GM13977 (cell line): ENCODE measurements at places on chromosomes 1 and 21.
A peak's percentile ranks its signal among the peaks of the same experiment; 100 is the strongest.

- DNase-seq = no peak
Measured at GRCh38 chr1:201714542-201715329, 114.2 kb upstream of the IPO9 start.

- DNase-seq = peak; percentile 36
Measured at GRCh38 chr1:245984390-245985155, 522.5 kb downstream of the SMYD3 start.

GRCh38 chr1:117240547-117240946 lies 29.8 kb upstream of the VTCN1 start:
- DNase-seq = no peak

DNA sequence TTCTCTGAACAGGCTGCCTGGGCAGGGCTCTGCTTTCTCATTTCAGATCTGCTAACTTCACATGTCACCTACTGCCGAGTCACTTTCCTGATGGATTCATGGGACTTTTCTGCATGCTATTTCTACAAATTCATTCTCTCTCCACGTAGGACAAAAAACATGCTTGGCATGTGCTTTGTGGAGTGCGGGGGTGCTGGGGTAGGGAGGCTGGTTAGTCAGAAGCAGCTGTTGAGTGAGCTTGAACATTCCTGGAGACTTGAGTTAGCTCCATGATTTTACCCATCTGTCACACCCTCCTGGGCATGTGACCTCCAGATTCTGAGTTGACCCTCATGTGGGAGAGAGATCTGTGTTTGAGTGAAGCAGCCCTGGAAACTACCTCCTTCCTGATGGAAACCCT lies 71.4 kb downstream of the UCK2 start:
- DNase-seq = no peak

DNA sequence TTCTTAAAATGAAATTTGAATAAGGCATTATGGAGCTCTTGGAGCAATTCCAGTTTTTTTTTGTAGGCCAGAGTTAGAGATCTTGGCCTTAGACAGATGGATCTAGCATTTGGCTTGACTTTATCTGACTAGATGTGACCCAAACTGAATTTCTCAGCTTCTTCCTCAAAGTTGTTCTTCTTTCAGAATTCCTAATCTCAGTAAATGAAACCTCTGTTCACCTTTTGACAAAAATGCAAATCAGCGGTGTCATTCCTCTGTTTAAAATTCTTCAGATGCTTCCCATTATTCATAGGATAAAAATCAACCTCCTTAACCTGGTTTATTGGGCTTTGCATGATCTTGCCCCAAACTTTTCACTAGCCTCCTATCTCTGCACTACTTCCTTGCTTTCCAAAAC lies 177.6 kb downstream of the RASAL2 start:
- no peak for DNase-seq

DNA sequence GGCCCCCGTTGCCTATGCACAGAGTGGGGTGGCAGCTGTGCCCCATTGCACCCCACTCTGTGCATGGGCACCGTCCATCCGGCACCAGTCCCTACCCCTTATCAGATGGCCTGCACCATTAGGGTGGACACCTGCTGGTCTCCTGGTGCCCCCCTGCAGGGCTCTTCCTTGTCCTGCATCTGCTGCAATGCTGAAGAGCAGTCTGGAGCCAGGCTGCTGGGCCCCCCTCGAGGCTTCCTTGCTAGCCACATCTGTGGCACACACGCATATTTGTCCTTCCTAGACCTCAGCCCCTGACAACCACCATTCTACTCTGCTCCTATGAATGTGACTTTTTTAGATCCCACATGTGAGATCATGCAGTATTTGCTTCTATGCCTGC lies 56.4 kb downstream of the COL18A1 start:
- no peak for DNase-seq

DNA sequence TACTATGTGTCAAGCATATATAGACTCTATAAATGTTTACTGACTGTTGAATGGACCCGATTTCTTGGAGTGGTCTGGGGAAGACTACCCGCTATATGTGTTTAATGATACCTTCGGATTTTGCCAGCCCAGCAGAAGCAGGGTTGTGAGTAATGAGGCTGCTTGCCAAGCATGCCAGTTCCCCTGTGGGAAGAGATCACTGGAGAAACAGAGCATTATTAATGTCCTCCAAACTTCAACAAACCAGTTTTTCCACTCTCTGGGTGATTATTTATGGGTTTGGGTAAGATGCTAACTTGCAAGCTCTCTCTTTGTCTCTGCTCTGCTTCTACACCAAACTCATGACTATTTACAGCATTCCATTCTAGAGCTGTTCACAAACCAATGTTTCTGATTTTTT lies 25.1 kb upstream of the PHGDH start:
- no peak for DNase-seq

GRCh38 chr1:234474375-234474774 lies 4.6 kb downstream of the TARBP1 start:
- no peak for DNase-seq

- no peak for DNase-seq
Measured at GRCh38 chr1:185166106-185166505, 9.1 kb downstream of the SWT1 start.

GRCh38 chr1:6860401-6860800 lies 75.1 kb downstream of the CAMTA1 start:
- no peak for DNase-seq

DNA sequence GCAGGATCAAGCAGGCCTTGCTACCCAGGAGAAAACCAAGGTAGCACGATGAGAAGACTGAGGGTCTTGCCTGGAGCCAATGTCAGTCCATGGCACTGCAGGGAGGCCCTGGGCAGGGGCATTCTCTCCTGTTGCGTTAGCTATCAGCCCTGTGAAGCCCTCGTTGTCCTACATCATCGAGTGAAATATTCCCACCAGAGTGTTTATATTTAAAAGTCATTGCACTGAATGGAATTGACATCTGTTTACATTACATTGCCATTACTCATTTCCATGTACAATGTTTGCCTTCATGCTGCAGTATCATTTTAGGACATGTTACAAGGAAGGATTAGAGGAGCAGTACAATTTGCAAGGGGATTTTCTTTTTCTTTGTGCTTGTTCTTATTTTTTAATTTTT lies 243.9 kb downstream of the KAZN start:
- no peak for DNase-seq

DNA sequence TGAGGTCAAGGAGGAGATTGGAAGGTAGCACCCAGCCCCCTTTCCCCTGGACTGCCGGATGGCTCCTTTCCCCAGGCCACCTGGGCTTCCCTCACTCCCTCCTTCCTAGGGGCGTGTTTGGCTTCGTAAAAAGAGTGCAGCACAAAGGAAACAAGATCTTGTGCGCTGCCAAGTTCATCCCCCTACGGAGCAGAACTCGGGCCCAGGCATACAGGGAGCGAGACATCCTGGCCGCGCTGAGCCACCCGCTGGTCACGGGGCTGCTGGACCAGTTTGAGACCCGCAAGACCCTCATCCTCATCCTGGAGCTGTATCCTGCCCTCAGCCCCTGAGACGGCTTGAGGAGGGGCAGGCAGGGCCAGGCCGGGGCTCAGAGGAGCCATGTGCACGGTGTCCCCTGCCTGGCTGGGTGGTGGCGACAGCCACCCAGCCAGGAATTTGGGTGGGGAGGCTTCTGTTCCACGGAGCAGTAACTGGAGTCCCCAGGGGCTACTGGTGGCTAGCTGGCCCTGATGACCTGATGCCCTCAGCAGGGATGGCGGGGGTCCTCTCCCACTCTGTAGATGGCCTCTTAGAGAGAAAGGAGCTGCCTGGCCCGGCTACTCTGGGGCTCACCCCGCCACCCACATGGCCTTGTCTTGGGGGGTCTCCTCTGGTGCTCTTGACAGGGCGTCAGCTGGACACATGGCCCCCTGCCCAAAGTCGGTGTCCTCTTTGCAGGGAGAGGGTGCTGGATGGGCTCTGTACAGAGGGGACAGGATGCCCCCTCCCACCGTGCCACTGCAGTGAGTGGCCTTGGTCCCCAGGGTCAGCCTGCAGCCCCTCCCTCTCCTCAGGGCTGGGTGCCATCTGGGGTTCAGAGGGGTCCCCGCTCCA lies 39.5 kb downstream of the TRIM11 start:
- DNase-seq = no peak

- DNase-seq = no peak
Measured at GRCh38 chr1:194795917-194796593, 1609.6 kb upstream of the B3GALT2 start.

DNA sequence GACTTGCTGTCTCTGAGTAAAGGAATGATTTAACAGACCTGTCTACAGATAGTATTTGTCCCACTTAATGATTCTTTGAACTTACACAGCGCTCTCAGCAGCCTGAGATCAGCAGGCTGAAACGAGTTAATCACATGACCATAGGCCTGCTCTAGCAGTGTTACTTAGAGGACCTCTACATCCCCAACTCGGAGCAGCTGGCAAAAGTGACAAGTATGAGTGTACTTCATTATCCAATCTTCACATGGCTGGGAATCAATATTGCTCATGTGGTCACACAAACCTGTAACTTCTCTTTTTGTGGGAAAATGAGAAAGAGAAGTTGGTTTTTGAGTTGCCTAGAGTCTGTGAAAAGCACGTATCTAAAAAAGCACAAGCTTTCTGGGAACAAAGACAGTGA lies 11.4 kb upstream of the ATP13A2 start:
- peak; percentile 26 for DNase-seq

DNA sequence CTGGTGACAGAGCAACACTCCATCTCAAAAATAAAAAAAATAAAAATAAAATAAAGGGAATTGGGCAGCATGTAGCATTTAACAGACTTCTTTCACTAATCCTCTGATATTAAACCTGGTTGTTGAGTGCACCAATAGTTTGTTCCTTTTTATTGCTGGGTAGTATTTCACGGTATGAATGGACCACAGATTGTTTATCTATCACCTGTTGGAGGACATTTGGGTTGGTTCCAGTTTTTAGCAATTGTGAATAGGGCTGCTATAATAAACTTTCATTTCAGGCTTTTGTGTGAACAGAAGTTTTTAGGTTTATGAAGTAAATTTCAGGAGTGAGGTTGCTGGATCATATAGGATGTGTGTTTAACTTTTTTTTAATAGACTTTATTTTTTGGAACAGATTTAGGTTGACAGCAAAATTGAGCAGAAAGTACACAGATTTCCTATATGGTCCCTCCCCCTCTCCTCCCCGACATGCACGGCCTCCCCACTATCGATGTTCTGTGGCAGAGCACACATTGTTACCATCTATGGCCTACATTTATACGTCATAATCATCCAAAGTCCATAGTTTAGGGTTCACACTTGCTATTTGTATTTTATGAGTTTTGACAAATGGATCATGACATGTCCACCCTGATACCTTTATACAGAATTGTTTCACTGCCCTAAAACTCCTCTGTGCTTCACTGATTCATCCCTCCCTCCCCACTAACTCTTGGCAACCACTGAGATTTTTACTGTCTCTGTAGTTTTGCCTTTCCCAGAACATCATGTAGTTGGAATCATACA lies 66.1 kb upstream of the TMPRSS2 start:
- DNase-seq = no peak

DNA sequence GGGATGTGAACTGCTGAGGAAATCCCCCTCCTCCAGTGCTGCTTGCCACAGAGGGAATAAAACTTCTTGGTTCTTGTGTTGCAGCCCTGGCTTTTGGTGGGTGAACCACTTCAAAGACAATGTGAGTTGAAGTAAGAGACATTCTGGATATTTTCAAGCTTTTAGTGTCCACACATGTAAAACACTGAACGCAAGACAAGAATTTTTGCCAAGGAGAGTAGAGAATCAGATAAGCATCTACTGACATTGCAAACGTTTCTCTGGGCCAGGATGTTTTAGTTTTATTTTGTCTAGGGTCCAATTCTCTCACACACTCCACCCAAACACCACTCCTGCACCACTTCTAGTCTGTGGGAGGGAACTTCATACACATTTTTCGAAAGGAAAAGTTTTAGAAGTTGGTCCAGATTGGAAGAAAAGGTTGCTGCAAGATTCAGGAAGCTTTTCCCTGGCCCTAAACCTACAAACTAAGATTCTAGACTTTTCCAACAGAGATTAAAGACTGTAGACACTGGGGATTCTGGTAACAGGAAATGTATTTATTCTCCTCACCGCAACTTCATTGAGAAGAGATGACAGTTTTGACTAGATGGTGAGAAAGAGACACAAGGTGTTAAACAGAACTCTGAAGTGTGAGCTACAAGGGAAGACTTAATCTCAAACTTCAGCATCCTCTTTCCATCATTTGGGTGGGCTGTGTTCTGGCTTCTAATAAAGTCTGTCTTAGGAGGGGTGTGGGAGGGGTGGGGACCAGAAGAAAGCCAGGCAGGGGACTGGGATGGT lies 16.1 kb downstream of the FASLG start:
- DNase-seq = no peak

- DNase-seq = no peak
Measured at GRCh38 chr1:25516686-25517085, 26.7 kb upstream of the LDLRAP1 start.

DNA sequence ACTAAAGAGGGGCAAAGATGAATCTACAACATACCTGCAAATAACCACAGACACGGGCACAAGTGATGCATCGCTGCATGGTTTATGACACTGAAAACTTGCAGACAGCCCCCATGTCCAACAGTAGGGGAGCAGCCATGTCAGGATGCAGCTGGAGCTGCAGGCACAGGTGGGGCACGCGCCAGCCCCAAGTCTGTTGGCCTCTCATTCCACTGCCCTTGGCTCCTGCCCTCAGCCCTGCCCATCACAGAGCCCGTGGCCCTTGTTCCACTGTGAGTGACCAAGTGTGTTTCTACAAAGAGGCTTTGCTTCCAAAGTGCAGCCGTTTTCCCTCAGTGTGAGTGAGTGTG lies 3.2 kb upstream of the PADI4 start:
- DNase-seq = no peak

DNA sequence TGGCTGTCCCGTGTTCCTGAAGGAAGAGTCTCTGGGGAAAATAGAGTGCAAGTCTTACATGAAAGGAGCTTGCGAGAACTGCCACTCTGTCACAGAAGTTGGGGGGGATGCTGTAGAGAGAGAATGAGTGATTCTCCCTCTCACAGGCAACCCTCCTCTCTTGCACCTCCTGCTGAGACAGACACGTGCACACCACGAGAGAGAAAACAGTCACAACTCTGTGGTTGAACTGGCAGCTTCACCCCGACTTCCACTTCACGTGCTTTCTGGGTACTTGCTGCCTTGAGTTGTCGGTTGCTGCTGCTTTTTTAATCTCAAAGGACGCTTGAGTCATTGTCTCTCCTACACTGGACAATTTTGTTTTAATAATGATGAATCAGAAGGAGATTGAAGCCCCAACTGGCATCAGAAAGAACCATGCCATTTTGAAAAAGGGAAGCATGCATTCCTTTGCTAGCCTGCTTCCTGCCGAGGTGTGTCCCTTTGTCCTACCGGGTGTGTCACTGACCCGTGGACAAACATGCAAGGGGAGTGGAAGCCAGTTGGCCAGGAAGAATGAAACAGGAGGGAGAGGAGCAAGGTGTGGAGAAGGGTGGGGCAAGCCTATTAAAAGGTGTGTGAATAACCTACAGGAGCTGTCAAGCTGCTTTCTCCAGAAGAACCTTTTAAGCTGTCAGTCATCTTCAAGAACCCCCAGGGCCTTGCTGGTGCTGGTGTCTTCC lies 164.2 kb downstream of the CACNA1E start:
- DNase-seq = no peak

DNA sequence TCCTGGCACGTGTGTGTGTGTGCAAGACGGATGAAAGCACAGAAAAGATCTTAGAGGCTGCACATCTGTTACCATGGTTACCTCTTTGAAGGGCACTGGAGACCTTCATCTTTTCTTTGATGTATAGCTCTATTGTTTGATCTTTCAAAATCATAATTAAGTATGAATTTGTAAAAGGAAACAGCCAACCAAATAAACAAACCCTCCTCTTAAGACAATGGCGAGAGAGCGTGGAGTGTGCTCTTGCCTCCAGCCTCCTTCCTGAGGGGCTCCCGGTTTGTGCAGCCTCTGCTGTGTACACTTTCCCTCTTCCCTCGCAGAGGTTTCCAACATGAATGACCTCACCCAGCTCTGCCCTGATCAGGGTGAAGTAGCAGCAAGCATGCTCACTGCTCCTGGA lies 27.9 kb downstream of the CACNA1S start:
- no peak for DNase-seq
